Hippocampal formation (tissue), 2 donors: ENCODE measurements at places on chromosomes 11 and 22.
A peak's percentile ranks its signal among the peaks of the same experiment; 100 is the strongest.

- no peak for DNase-seq
These were observed 1024.9 kb upstream of the CNTN5 start for GRCh38 chr11:97995874-97996273.

GRCh38 chr11:76329983-76330382, 50.9 kb downstream of the THAP12 start:
- no peak for DNase-seq

- no peak for DNase-seq
These were observed 118.1 kb upstream of the CLPB start for GRCh38 chr11:72552399-72552910.

DNA sequence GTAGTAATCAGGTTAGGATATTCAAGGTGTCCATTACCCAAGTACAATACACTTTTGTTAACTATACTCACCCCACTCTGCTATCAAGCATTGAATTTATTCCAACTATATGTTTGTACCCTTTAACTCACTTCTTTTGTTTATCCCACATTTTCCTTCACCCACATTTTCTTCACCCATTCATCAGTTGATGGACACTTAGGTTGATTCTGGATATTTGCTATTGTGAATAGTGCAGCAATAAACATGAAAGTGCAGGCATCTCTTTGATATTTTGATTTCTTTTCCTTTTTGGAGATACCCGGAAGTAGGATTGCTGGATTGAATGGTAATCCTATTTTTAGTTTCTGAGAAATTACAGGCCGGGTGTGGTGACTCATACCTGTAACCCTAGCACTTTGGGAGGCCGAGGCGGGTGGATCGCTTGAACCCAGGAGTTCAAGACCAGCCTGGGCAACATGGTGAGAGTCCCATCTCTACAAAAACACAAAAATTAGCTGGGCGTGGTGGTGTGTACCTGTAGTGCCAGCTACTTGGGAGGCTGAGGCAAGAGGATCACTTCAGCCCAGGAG, 6.5 kb downstream of the TMEM25 start:
- no peak for DNase-seq

- DNase-seq = no peak
These were observed 121.2 kb downstream of the ZNF280B start for GRCh38 chr22:22387386-22387736.

- DNase-seq = peak; percentile 70
These were observed 12.4 kb downstream of the CRY2 start for GRCh38 chr11:45859661-45860140.

- no peak for DNase-seq
These were observed 21.3 kb upstream of the KRTAP5-6 start for GRCh38 chr11:1675536-1676228.

DNA sequence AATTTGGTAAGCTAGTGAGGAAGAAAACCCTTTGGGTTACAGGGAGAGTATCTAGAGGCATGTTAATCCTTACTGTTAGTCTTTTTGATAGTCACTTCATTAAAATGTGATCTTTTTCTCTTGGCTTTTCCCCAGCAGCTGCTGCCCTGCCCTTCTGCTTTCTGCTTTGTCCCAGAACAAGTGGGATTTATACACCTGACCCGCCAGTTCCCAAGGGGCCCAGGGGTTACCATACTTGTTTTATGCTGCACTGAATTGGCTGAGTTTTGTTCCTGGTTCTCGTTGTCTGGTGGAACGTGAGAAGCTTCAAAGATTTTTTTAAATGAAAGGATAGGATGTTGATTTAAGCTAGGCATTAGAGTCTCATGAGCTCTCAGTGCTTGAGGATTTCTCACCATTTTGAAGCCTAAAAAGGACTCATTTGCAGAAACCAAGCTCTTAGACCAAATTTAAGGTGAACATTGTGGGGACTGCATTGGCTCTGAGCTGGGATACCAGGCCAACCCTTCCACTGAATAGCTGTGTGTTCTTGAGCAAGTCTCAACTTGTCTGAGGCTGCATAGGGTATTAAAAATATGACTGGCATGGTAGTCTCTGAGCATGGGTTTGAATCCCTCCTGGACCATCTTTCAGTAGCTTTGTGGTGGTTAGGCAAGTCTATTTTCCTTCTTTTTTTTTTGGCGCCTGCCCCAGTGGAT, 6.6 kb downstream of the LIMK2 start:
- DNase-seq = no peak

DNA sequence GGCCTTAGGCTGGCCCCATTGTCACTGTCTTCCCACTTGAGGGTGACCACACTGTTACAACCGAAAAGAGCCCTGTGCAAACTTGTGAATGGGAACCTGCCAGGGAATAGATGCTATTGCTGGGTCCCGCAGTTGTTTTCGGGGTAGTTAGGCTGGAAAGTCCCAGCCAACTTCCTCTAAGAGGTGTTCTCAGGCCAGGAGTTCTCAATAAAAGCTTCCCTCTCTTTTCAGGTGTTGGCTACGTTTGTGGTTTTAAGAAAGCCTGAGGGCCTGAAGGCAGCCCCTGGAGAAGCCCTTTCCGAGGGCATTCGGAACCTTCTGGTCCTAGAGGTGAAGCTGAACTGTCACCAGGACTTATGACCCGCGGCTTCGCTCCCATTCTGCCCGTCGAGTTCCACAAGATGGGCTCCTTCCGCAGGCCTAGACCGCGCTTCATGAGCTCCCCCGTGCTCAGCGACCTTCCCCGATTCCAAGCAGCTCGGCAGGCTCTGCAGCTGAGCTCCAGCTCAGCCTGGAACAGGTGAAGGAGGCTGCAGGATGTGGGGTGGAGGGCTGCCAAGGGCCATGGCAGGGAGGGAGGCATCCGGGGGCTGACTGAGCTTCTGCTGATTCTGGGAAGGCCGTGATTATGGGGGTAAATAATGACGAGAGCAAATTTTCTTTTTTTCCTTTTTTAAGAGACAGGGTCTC, 104.8 kb downstream of the PRR5L start:
- no peak for DNase-seq

- no peak for DNase-seq
These were observed 532 bp downstream of the BET1L start for GRCh38 chr11:206526-207207.

DNA sequence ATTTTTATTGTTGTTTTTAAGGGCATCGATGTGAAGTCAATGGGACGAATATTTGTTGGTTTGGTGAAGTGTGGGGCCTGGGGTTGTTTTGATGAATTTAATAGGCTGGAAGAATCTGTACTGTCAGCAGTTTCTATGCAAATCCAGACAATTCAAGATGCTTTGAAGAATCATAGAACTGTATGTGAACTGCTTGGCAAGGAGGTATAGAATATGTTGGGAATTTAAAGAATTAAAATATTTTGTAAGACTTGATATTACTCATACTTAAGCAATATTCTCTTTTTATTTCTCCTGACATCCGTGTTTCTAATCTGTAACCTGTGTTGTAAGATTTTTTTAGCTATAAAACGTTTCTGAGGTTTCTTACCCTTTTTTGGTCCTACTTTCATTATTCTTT, 61.6 kb downstream of the DYNC2H1 start:
- no peak for DNase-seq

- DNase-seq = peak; percentile 19
These were observed 4.1 kb downstream of the MIF start for GRCh38 chr22:23898006-23898974.

DNA sequence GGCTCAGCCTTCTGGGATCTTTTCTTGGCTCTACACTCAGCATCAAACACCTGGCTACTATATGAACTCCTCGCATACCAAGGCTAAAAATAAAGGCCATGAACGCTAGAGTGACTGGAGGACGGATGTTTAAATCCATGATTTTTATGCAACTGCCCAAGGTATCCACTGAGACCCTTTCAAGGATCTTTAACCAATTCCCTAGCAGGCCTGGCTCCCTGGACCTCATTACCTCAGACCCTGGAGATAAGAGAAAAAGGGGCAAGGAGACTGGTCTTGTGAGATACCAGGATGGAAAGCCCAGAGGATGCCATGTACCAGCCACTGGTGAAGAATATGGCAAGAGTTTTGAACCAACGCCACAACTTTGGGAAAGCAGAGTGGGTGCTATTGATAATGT, at the start of gene OR51G2:
Gene OR51G2 (minus strand): TSS at position 101 of the 400 bp plus-strand sequence. CDS start 3,687 bp downstream, outside the sequence.
- DNase-seq = no peak

- peak; percentile 16 for DNase-seq
These were observed 29.1 kb upstream of the BIRC3 start for GRCh38 chr11:102287964-102288724.

- DNase-seq = no peak
These were observed 23.5 kb downstream of the TBRG1 start for GRCh38 chr11:124646148-124646547.

DNA sequence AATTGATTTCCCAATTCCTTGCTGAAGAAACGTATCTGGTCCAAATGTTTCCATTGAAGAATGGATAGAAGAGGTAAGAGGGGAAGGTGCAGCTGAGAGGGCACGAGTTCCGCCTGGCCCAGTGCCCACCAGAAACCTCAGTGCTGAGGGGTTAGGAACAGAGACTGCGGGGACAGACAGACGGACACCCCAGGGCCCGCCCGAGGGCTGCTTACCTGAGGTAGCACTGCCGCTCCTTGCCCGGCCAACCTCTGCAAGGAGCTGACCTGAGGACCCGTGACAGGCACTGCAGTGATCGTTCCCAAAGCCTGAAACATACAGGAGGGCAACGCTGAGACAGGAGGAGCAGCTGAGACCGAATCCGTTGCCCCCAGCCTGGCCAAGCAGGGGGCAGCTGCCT, 89.6 kb downstream of the PHF21B start:
- DNase-seq = no peak

- DNase-seq = peak; percentile 50
These were observed 450 bp upstream of the BCL2L13 start for GRCh38 chr22:17638182-17638431.

GRCh38 chr11:76215941-76216340, 9.6 kb upstream of the WNT11 start:
- no peak for DNase-seq

- no peak for DNase-seq
These were observed 158.2 kb downstream of the TTC28 start for GRCh38 chr22:28521451-28521850.

- no peak for DNase-seq
These were observed 947.9 kb upstream of the CHORDC1 start for GRCh38 chr11:91170711-91171110.

- DNase-seq = no peak
These were observed 104.4 kb downstream of the FANCF start for GRCh38 chr11:22521226-22521625.

DNA sequence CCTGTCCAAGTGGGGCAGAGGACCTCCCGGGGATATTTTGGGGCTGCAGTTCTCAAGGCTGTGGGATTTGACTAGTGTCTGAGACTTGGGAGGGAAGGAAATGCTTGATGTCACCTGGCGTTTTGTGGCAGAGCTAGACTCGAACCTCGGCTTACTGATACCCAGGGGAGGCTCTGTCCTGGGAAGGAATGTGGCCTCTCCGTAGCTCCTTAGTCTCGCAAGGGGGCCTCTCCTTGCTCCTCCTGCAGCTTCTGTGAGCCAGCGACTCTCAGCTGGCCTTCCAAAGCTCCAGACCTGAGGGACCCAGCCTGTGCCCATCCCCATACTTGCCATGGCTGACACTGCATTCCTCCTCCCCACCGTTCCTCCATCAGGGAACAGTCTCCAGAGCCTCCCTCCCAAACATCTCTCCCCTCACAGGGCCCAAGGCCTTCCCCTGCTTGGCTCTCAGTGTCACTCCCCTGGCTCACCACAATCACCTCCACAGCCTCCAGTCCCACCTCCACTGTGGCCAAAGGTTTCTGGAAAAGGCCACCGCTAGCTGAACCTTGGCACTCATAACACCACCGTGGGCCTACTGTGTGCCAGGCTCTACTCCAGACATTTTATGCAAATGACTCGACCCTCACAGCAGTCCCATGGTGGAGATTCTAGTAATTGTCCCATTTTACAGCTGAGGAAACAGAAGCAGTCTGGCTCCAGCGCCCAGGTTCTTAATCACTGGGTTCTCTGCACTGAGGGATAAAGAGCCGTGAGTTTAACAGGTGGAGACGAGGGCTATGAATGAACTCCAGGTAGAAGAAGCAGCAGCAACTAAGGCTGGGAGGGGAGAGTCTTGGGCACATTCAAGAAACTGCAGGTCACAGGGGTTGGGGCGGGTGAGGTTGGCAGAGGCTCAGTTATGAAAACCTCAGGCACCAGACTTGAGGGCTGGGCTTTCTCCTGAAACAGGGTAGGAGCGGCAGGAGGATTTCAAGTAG, 12.1 kb downstream of the P2RY2 start:
- no peak for DNase-seq

GRCh38 chr11:134223836-134224709, at the start of the genes NCAPD3 and VPS26B:
NCAPD3 (minus strand) TSS chr11:134223967; CDS start chr11:134223926, 41 bp downstream.
VPS26B (plus strand) TSS chr11:134224671; CDS start chr11:134225123, 452 bp downstream.
- DNase-seq = peak; percentile 93

GRCh38 chr11:98766903-98767302, 253.8 kb upstream of the CNTN5 start:
- no peak for DNase-seq
